GM12892 (cell line): ENCODE measurements at places on chromosomes 6 and 20.

DNA sequence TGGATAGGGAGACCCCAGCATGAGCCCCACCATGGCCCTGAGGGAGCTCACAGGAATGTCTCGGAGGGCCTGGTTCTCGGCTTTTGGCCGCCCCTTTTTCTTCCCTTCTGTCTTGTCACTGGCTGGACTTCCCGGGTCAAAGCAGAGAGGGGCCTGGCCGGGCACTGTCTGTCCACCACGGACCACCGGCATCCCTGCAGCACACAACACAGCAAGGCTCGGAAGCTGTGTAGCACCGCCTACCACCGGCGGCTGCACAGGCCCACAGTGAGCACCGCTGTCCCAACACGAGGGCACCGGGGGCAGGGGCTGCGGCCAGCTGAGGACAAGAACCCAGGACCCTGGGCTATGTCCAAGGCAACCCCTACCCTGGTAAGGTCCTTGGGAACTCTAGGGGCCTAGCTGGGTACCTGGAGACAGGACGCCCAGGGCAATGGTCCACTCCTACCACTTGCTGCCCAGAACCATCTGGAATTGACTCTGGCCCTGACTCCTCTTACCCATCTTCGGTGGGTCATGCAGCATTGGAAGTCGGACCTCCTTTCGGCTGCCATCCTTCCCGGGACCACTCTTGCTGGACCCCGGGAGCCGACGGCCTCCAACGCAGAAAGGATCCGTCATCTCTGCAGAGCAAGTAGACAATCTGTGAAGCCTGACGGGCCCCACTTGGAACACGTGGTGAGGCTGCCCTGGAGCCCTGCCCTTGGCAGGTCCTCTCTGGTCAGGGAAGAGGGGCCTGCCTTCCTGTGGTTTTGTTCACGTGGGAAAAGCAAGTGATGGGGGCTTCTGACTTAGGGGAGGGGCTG lies 2.2 kb downstream of the ZNF512B start:
- DNase-seq: no peak

DNA sequence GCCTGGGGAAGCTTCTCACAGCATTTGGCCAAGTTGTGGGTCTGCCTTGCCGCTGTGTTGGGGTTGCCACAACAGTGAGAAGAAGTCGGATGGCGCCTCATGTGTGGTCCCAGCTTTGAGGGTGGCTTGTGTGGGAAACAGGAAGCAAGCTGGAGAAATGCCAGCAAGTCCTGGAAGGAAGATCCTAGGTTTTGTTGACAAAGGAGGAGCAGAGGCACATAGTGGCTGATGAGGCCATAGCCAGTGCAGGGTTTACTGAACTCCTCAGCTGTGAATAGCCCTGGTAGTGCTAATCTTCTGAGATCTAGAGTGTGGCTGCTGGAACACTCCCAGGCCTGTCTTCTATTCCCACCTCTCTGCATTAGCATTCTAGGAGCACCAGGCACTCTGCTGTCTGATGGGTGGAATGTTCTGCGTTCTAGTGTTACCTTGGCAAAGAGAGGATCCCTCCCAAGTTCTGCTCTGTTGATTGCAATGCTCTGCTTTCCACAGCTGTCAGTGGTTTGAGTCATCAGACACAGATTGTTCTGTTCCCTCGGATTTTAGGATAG lies 25.2 kb downstream of the SNPH start:
- no peak for DNase-seq

DNA sequence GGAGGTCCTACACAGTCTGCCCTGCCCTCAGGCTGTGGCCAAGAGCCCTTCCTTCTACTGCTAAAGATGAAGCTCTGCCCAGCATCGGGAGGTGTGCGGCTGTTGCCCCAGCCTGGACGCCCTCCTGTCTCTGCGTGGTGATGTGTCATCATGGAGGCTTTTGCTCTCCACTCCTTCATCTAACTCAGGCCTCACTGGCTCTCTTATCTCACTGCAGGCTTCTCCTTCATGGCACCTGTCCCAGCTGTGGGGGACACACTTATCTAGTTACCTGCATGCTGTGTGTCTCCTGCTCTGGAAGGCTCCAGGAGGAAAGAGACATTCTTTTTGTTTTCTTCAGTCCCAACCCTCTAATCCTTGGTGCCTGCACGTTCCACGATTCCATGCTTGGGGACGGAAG lies 89.1 kb downstream of the PSMG4 start:
- DNase-seq: no peak

GRCh38 chr6:154572556-154572955 lies 62.1 kb upstream of the CNKSR3 start:
- DNase-seq: no peak

DNA sequence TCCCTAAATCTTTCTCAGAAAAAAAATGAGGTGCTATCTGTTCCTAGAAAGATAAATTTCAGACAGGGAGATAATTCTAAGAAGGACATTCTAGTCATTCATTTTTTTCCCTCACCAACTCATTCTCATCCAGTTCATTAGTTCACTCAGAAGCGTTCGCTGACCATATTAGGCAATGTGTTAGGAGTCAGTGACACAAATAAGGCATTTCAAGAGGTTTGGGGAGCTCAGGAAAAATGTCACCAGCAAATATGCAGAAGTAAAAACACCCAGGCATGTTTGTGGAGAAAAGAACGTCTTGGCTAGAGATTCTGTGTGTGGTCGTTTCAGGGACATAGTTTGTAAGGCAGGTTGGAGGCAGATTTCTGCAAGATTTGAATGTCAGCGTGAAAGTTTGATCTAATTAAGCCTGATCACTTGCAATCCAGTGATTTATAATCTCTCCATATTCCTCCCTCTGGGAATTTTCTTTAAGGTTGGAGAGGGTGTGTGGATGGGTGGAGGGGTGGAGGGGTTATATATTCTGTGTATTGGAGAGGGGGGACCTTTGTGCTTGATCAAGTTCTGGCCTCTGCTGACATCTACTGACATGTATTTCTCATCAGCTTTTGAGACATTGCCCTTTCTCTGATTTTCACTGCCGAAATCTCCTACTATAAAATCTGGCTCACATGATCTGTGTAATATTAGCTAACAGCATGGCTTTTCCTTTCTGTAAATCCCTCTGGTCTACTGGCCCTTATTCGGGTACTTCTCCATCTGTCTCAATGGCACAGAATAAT lies 3.6 kb downstream of the MYCT1 start:
- no peak for DNase-seq

GRCh38 chr6:54730767-54731630 lies 115.6 kb upstream of the FAM83B start:
- no peak for DNase-seq
